ENCODE measurements at places on chromosomes 5 and 9.
A peak's percentile ranks its signal among the peaks of the same experiment; 100 is the strongest.

- DNase-seq, result no peak
Observed at GRCh38 chr9:126611193-126611591, 2.5 kb upstream of the LMX1B start.

GRCh38 chr5:119402555-119402954 lies 46.7 kb downstream of the TNFAIP8 start:
- DNase-seq, result no peak

- DNase-seq, result no peak
Observed at GRCh38 chr5:39092581-39093351, 18.6 kb upstream of the RICTOR start.

- no peak for DNase-seq
Observed at GRCh38 chr5:55234121-55234700, 803 bp upstream of the CCNO start.

GRCh38 chr9:14593406-14593805 lies 99.8 kb downstream of the ZDHHC21 start:
- DNase-seq, result no peak

DNA sequence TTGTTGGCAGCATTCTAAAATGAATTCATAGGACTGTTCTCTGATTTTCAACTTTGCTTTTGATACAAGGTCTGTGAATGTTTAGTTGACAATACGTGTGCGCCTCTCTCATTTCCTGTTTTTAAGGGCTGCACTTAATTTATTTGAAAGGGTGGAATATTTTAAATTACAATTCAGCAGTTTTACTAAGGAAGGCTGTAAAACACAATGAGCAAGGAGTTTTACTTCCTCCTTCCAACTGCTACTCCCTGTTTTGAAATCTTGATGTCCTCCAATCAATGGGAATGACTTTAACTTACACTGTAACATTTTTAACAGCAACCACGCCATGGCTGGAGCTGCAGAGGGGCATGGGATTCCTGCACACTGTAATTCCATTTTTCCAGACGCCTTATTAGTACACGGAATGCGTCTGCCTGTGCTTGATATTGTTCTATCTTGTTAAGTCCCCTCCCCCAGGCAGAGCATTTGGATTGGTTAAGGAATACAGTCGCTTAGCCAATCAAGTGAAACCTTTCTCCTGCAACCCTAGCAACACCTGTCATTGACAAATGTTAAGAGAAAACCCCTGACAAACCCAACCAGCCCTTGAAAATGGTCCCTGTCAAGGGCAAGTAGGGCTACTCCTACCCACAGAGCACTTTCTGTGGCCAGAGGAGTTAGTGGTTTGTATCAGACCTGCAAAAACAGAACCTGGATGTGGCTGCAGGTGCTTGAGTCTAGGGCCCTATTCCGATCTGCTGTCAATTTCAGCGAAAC lies 12.5 kb upstream of the ZSWIM6 start:
- DNase-seq, result no peak

DNA sequence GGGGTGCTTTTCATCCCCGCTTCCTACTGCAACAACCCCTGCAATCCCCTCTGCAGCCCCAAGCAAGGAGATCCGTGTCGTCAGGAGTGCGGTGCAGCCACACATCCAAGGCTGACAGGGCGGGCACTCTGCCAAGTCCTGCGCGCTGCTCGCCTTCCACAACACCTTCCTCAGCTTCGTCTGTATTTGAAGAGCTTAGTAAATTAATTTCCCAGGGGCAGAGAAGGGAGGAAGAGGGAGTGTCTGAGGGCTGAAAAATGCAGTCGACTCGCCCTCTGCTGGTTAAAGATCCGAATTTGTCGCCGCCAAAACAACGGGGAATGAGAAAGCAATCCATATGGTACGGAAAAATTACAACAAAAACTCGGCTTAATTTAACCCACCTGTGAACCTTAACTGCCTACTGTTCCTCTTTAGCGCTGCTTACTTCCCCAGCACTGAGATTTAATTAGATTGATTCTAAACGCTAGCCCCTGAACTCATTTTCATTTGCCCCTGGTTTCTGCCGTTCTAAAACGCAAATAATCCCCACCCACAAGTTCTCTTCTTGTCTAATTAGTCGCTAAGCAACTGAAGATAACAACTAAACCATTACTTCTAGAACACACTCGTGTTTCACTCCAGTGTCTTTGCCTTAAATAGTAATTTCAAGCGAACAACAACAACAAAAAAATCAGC lies 10.9 kb upstream of the PCDHB1 start:
- peak; percentile 77 for DNase-seq

- DNase-seq, result no peak
Observed at GRCh38 chr5:172473427-172473826, 19.1 kb upstream of the SH3PXD2B start.

GRCh38 chr5:68332080-68332451 lies 116.5 kb downstream of the PIK3R1 start:
- DNase-seq, result no peak

DNA sequence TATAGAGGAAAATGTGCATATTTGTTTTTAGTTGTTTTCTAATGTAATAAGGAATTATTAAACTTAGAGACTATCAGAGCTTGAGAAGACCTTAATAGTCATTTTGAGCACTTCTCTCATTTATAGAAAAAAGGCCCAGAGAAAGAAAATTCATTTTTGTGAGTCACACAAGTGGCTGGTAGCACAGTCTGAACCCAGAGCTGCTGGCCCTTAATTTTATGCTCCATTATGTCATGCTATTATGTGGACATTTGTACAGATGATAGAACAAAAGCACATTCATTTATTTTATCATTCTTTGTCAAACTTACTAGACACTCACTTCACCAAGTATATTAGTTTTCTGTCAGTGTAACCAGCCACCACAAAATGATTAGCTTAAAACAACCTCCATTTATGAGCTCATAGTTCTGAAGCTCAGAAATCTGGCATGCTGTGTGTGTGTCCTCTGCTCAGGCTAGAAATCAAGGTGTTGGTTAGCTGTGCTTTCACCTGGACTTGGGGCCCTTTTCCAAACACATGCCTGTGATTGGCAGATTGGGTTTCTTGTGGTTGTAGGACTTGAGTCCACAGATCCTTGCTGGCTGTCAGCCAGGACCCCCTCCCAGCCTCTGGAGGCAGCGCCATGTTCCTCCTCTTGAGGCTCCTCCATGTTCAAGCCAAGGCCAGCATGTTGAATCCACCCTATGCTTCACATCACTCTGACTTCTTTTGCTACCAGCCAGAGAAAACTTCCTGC lies 188.9 kb downstream of the ARHGAP26 start:
- DNase-seq, result no peak

GRCh38 chr9:134486143-134486591 lies 155.4 kb upstream of the COL5A1 start:
- DNase-seq, result no peak

- DNase-seq, result no peak
Observed at GRCh38 chr9:22731786-22732185, 285.2 kb downstream of the DMRTA1 start.

DNA sequence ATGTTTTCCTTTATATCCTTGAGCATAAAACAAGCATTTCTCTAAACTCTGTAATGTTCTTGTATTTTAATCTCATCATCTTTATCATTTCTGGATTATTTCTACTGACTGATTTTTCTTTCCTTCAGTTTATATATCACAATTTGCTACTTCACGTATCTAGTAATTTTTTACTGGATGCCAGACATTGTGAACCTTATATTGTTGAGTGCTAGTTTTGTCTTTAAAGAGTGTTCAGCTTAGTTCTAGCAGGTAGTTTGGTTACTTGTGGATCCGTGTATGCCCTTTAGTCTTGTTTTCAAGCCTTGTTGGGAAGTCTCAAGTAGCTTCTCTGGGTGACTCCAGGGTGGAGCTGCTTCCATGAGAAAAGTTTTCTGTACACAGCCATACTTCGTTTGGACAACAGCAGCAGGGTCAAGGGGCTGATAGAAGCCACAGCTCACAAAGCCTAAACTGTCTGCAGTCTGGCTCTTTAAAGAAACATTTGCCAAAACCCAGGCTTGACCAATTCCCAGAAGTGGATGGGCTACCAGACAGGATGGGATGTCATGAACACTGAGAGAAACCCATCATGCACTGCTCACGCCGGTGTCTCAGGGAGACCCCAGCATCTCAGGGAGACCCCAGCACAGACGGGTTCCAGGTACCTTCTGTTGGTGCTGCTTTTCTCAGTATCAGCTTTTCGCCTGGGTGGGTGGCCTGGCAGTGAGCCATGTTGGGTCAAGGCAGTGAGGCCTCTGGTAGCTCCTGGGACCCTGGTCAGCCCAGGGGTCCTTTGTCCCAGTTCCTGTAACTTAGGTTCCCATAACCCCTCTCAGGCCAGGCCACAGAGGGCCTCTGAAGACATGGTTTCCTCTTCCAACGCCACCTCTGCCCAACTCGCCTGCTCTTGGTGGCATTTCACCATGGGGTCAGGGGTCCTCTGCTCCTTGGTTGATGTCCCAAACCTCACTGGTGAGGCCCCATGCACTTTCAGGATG lies 29.1 kb downstream of the TRIP13 start:
- no peak for DNase-seq

GRCh38 chr9:75671354-75671753 lies 219.1 kb upstream of the PCSK5 start:
- DNase-seq, result no peak

DNA sequence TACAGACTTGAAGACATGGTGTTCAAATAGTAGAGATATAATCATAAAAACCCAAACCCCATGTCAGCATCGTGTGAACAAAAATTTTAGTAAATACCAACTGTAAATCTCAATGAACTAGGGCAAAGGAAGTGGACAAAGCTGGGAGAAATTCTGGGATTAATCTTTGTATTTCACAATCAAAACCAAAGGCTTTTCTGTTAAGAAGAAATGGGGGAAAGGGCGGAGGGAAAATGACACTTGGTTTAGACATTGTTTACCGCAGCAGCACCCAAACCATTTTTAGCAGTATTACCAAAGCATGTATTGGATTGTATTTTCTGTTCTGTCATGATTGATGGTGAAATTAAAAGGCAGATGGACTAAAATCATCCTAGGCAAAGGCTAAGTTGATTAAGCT lies 134.2 kb upstream of the PRSS3 start:
- no peak for DNase-seq

- DNase-seq, result no peak
Observed at GRCh38 chr9:20599195-20599594, 23.1 kb downstream of the MLLT3 start.

DNA sequence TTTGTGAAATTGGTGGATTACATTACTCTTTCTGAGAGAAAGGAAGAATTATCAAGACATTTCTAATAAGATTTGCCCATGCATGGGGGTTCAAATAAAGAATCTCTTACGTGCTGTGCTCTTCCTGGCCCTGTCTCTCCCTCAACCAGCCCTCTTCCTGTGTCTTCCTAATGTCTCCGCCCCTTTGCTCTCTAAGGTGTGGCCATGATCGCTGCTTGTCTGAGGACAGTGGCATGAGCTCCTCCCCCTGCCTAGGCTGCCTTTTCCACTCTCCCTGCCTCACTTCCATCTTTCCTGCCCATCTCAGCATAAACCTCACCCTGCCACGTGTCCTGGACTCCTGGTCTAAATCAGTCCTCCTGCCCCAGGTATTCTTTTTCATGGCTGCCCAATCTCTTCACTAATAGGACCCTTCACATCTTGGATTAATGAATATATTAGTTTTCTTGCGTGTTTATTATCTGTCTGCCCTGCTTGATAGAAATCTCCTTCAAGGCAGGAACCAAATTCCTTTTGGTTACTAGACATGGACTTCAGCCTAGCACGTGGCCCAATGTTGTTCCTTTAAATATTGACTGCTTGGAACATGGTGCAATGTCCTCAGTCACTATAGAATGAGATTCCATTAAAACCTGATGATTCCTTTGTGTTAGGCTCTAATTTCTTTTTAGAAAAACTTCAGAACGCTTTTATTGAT lies 122.3 kb downstream of the MTRR start:
- no peak for DNase-seq

DNA sequence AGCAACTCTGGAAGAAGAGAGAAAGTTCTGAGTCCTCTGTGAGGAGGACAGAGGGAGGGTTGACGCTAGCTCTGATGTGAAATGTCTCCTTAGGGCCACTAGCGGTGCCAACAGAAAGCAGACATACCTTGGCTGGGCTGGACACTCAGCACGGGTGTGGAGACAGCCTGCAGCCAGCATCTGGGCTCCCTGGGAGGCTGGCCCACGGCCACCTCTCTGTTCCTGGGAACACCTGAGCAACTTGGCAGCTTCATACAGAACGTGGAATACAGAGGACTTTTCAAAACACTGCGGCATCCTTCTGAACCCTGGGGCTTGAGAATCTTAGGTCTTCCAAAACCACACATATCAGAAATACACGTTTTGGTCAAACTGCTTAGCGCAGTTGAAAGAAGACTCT lies 269.1 kb downstream of the FSTL4 start:
- DNase-seq, result no peak

DNA sequence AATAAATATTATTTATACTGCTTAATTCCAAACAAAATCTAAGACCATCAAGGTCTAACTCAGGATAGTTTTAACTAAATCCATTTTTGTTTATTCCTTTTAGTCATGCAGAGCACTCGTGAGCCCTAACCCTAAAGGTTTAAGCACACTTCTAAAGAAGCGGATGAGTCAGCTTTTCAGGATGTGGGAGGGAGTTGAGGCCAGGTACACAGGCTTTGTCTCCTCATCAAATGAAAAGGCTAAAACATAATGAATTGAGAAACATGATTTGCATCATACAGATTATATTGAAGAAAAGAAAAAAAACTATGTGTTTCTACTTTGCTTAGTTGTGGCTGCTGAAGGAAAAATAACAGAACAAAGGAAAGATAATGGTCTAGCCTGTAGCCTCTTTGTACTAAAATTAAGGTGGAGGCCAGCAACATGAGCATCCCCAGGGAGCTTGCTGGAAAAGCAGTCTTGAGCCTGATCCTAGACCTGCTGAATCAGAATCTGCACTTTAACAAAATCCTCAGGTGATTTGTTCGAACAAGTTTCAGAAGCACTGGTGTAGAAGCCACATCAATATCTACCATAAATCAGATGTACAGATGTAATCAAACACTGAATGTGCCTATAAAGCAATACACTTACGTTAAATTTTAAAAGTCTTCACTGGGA lies 21.1 kb upstream of the ISCA1 start:
- no peak for DNase-seq

DNA sequence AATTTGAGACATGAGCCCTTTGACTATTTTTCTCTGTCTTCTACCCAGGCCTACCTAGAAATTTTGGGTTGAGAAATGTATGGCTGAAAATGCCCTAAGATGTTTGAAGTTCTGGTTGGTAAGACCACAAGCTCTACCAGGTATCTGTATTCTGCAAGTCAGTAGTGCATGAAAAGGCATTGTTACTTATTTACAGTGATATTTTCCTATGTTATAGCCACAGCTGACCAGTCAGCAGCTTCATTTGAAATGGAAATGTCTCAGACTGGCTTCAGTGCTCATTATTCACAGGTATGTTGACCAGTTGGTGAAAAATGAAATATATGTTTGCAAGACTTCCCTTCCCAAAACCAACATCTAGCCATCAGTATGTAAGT lies 91.9 kb upstream of the ITGA2 start:
- DNase-seq, result no peak

- no peak for DNase-seq
Observed at GRCh38 chr5:142151436-142152383, 43.1 kb downstream of the NDFIP1 start.
